Osteoblast (primary cell): ENCODE measurements at places on chromosomes 1 and 21. TPM values are rescaled to one million over a fixed set of nuclear protein-coding genes. Genes with fewer than 3 reads are reported as not detected.
A peak's percentile ranks its signal among the peaks of the same experiment; 100 is the strongest.

The PLA2G2D gene
- total RNA-seq: not detected in 2 replicates

The SPRR2A gene
- not detected in 2 replicates for total RNA-seq

The CYYR1 gene
- under 0.01 TPM in 1 of 2 replicates, not detected in the other for total RNA-seq

The CXADR gene
- under 0.01 and 0.36 TPM in 2 replicates for total RNA-seq

The UBXN11 gene
- total RNA-seq: 5.8 and 6.2 TPM in 2 replicates

DNA sequence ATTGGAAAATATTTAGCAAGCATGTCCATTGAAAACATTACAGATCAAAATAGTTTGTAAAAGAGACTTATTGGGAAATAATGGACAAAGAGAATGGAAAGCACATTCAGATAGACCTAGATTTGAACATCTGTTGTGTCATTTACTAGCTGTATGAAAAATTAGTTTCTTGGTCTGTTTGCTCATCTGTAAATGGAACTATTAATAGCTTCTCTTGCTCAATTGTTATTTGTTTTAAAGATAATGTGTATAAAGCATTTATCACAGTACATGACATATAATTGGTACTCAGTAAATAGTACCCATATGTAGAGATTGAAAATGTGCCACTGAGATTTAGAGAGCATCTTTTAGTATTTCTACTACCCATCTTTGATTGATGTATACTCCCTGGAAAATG is 25.9 kb downstream of the RPAP2 start:
- no peak for DNase-seq

- no peak for DNase-seq
These were observed 79.2 kb downstream of the CD34 start for GRCh38 chr1:207831517-207832327.

- DNase-seq: no peak
These were observed 40.4 kb upstream of the TMEM61 start for GRCh38 chr1:54940042-54940441.

DNA sequence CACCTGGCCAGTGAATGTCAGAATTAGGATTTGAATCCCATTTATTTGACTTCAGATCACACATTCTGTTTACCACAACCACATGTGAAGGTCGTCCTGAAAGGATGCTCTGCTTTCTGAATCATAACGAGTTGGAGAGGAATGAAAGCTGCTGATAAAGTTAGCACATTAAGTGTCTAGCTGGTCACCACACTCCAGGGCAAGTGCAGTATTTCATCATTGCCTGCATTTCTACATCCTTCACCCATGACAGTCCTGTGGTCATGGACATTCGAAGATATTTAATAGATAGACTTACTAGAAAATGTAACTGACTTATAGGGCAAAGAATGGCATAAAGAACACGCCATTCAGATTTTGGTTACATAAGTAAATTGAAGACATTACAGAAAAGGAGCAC is 52.7 kb upstream of the ST6GALNAC3 start:
- DNase-seq: no peak

- no peak for DNase-seq
These were observed 30.9 kb downstream of the TNFSF4 start for GRCh38 chr1:173176246-173176645.

- DNase-seq: no peak
These were observed 65.9 kb downstream of the FMO4 start for GRCh38 chr1:171379846-171380245.

DNA sequence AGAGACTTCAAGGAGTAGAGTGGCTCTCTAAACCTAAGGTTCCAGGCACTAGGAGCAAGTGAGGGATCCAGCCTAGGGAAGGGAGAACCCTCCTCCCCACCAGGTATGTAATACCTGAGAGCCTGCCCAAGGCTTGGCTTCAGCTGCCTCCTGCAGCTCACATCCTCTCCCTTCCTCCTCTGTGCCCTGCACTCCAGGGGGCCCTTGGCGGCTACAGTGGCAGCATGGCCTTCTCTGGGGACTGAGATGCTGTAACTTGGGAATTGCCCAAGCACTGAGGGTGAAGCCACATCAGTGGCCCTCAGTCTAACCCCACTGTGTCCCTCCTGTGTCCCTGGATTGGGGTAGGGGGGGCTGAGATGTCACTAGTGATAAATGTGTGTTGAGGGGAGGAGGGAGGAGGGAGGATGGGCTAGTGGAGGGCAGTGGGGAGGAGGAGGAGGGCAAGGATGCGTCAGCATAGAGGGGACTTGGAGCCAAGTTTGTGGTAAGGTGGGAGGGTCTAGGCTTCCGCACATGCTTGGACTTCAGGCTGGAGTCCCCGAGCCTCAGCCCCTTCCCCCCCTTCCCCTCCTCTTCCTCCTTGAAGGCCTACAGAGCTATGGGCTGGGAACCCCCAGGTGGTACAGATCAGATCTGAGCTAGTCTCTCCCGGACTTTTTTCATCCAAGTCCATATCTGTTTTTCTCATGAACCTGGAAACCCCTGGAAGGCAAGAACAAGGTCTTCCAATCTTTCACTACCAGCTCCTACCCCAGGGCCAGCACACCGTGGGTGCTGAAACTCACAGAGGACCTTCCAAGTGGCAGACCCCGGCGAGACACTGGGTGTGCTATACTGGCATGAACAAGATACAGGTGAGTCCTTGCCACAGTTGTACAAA is 17.5 kb downstream of the COL9A2 start:
- no peak for DNase-seq

DNA sequence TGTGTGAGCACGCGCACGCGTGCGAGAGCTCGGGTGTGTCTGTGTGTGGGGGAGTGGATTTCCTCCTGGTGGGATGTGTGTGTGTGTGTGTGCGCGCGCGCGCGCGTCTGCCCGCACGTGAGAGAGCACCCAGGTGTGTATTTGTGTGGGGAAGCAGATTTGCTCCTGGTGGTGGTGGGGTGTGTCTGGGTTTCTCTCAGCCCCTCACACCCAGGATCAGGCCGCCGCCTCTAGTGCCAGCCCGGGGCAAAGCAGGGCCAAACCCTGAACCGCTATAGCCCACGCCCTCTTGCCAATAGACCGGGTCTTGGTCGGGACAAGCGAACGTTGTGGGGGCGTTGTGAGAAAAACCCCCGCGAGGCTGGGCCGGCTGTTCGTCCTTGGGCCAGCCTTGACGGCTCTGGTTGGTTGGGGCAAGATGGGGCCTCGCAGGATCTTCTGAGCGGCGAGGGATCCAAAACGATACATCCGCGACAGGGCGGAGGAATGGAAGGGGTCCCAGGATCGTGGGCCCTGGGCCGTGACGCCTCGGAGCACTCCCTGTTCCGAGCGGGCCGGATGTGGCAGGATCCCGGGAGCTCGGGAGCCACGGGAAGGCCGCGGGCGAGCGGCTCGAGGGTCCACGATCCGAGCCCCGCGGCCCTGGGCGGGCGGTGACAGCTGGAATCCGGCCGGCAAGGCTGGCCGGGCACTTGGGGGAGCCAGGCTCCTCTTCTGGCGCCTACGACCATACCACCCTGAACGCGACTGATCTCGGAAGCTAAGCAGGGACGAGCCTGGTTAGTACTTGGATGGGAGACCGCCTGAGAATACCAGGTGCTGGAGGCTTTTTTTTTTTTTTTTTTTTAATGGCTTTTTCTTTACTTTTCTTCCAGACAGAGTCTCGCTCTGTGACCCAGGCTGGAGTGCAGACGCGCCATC is 68.2 kb downstream of the RNF187 start:
- DNase-seq: no peak

DNA sequence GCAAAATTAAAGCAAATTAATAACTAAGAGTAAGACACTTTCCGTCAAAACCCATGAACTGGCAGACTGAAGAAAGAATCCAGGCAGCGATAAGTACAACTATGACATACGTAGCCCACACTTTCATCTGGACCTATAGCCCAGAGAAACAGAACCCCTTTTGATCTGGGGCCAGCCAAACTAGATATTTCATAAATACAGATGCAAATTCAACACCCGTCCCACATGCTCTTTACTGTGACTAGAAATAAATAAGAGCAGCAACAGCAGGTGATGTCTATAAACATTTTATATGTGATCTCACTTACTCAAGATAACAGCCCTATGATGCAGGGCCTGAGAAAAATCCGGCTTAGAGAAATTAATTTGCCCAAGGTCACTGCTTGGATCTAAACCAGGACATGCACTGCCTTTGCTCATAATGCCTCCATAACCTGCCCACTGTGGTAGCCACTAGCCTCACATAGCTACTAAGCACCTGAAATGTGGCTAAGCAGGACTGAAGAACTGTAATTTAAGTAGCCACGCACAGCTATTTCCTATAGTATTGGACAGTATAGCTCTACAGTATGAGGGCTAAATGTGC is 130.2 kb downstream of the TGFBR3 start:
- DNase-seq: no peak

DNA sequence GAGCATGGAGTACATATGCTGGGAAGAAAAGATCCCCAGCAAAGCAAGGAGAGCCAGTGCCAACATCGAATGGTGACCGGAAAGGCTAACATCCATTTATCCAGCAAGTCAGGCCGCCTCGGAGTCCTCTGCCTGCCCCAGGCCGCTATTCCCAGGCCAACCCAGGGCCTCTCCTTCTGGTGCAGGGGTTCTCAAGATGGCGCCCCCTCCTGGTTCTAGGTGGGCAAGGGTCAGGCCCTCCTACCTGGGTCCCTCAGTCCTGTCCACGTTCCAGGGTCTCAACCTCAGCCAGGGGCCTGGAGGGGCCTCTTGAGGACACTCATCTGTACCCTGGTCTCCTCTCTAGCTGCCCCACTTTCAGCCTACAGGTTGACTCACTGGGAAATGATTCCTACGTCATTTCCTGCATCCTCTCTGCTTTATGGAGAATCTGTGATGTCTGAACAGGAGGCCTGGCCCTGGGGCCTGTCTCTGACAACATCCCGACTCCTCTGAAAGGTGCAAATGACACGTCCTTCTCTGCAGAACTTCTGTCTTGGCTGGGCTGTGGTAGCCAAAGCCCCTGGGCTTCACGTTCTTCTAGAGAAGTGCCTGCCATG is 145.3 kb downstream of the PSMG1 start:
- no peak for DNase-seq

DNA sequence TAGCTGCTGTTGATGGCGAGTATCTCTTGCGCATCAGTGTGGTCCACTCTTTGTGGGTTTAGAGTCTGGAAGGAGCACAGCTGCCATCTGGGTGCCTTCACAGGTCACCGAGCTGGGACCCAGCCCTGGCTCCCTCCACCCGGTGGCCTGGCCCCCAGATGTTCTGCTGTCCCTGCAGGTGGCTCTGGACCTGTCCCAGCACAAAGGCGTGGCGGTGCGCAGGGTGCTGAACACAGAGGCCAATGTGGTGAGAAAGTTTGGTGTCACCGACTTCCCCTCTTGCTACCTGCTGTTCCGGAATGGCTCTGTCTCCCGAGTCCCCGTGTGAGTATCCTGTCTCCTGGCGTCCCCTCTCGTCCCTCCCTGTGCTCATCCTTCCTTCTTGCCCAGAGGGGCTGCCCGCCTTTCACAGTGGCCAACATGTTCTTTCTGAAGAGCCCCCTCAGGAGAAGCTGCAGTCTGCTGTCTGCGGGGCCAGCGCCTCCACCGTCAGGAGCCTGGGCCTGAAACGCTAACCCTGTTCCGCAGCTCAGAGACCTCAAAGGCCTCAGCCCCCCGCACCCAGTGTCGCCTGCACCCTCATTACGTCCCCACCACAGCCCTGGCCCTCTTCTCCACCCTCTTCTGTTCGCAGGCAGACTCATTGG is 27.4 kb downstream of the QSOX1 start:
- DNase-seq: peak; percentile 42

- peak; percentile 66 for DNase-seq
These were observed 12.1 kb downstream of the MCL1 start for GRCh38 chr1:150567341-150567716.

- no peak for DNase-seq
These were observed 25.6 kb downstream of the TOMM20 start for GRCh38 chr1:235102993-235103411.

DNA sequence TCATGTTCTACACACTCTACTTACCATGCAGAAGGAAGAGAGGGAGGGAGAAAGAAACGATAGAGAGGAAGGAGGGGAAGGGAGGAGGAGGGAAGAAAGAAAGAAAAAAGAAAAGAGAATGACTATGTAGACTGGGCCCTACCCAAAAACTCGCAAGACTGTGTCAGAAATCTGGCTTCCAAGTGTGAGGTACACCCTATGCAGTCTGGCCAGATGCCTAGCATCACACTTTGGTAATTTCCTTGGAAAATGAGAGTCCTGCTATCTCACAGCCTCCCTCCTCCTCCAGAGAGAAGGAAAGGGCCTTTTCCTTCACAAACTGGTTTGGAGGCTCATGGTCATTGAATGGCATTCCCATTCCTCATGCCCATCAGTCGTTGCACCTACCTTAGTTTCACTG is 86.4 kb upstream of the LRRC8D start:
- no peak for DNase-seq

DNA sequence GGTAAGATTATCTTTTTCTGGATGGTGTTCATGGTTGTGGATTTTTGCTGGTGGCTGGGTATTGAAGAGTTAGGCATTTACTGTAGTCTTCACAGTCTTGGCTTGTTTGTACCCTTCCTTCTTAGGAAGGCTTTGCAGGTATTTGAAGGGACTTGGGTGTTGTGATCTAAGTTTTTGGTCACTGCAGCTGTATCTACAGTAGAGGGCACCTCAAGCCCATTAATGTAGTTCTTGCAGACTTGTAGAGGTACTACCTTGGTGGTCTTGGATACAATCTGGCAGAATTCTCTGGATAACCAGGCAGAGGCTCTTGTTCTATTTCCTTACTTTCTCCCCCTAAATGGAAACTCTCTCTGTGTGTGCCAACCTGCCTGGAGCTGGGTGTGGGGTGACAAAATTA is 155.8 kb upstream of the BRINP3 start:
- no peak for DNase-seq

- peak; percentile 96 for DNase-seq
These were observed 2.0 kb upstream of the LIN28A start for GRCh38 chr1:26408604-26409003.

GRCh38 chr1:63122079-63122478 is 200.3 kb upstream of the FOXD3 start:
- no peak for DNase-seq
